ENCODE measurements at places on chromosomes 3 and 15.

DNA sequence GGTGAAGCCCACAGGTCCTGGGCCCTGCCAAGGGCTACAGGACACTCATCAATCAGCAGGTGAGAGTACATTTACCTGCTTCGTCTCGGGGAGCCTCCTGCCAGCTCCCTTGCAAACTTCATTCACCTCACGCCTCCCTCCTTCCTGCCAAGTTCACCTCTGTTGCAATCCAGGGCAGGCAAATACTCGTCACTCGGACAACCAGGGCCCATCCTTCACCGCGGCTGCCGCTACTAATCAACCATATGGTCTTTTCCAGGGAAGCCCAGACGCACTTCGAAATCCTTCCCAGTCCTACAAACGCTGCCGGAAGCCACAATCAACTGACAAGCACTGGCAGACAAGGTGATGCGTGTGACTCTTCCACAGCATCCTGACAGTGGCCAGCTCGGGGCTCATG lies 200.7 kb upstream of the NSMCE3 start:
- no peak for DNase-seq

GRCh38 chr15:85024509-85025336 lies 43.1 kb downstream of the PDE8A start:
- DNase-seq: peak; percentile 18

DNA sequence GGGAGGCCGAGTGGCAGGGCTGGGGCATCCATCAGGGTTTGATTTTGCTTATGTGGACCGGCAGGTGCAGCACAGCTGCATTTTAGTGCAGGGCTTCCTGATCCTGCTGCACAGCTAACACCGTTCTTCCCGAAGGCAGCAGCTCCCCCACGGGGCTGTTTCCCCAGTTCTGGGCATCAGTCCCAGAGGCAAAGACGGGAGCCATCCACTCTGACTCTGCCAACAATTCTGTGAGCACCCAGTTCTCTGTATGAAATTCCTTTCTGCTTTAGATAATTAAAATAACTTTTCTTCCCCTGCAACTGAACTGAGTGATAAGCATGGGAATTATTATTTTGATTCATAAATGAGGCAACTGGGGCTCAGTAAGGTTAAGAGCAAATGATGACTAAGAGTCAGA lies 262.9 kb upstream of the ATP10A start:
- no peak for DNase-seq

DNA sequence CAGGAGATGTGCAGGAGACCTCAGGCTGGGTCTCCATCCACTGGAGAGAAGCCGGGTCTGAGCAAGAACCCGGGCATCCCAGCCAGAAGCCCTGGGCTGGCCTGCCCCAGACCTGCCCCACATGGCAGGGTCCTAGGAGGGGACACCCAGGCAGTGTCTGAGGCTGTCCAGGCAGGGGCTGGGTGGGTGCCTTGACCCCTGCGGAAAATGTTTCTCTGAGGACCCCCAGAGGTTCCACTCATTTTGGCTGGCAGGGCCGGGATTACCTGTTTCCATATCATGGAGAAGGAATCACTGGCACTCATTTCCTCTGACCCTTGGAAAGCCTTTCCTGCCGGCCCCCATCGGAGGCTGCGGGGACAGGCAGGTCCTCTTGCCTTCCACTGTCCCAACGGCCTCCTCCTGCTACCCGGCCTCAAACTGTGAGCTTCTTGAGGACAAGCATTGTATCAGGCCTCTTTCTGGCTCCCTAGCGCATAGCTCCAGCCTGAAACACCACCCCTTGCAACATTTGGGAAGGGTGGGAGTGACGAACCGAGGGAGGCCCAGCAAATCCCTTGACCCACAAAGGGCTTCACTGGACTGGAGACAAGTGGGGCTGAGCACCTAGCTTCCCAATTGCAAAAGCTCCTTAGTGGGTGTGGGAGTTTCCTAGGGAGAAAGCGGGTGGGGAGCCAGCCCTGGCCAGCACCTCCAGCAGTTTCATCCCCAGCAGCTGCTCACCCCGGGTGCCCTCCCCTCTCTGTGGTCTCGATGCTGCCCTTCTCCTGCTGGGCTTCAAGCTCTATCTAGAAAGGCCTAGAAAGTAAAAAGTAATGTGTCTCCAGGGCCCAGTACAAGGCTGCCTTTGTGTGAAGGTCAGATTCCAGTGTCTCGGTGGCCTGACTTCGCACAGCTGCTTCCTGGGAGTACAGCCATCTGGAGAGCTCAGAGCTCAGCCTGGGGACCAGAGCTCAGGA lies 29.7 kb downstream of the ACSBG1 start:
- DNase-seq: no peak

- DNase-seq: no peak
Measured at GRCh38 chr15:98723195-98723594, 74.9 kb downstream of the IGF1R start.
